Stimulated activated CD4-positive, alpha-beta T cell treated with anti-CD3 and anti-CD28 coated beads, Interleukin-15, amount 100 ng/mL, for 1 hour (primary cell): ENCODE measurements at places on chromosomes 16 and 17.

DNA sequence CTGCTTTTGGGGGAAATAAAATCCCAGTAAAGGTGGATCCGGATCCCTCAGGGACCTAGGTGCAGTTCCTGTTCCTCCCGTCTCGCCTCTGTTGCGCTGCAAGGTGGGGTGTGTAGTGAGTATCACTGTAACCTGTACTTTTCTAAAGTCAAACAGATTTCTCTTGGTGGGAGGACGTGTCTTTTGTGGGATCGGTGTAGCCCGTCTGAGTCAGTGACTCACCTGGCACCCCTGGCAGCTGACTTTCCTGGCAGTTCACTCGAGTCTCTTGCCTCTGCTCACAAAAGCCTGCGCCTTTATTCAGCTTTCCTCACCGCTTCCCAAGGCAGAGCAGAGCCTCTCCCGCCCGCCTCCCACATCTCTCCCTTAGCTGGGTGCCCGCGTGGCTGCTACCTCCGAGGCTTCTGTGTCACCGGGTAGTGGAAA, 85.7 kb downstream of the CMIP start:
- DNase-seq = no peak

DNA sequence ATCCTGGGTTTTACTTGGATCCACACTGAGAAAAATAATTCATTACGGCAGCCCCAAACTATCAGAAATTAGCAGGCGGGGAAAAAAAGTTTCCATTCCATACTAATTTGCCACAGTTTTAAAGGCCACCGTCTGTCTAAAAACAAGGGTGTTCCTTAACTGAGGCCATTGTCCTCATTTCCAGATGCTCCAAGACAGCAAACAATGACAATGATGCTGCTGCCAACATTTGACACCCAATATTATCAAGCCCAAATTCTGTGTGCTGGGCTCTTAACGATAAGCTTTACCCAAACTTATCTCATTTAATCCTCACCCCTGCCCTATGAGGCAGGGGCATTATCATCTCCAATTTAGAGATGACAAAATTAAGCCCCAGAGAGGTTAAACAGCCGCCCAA, 26.3 kb downstream of the CUEDC1 start:
- DNase-seq = no peak

DNA sequence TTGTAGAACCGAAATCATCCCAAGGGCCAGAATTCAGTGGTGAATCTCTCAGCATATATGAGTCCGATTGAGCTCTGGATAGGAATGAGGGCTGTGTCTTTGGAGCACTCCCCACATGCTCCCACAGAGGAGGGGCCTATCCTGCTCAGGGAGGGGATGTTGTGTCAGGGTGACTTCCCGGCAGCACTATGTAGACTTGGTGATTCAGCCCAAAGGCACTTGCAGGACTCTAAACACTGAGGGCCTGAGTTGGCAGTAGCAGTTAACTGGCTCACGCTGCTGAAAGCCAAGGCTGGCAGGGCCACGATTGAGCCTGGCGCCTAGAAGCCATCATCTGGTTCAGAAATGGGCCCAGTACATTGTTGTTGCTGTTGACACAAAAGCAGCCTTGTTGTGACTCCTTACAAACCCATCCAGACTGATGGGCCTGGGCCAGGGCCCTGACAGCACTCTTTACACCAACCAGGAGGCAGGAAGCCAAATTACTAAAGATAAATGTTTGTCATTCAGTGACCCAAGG, 31.9 kb downstream of the NMT1 start:
- no peak for DNase-seq

DNA sequence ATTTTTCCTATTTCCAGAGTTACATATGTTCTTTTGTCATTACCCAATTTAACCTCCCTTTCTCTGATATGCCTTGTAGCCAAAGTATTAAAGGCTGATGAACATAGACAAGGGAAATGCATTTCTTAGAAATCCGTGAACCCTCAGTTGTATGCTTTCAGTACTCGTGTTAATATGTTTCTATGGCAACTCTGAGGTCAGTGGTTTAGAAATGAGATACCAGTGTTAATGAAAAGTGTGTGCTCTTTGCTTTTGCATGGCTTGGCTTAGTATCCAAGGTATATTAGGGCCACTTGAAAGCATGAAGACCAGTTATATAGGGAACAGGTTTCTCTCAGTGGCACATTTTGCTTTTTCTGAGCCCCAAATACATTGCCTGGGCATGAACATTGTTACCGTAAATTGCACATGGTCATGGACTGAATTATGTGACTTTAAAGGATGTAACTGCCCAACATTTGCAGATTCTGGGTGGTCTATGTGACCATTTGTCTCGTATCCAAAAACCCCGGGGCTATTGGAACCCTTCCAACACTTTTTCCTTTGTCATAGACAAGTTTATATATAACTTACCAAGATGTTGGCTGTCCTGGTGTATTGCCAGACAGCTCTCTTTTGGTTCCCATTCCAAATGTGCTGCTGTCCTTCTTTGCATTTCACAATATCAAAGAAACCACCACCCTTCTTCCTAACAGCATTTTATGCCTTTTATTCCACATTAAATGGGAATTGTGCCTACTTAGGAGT, 17.5 kb downstream of the ABHD15 start:
- no peak for DNase-seq

- no peak for DNase-seq
Measured at GRCh38 chr17:14318918-14319205, 18.0 kb downstream of the HS3ST3B1 start.

DNA sequence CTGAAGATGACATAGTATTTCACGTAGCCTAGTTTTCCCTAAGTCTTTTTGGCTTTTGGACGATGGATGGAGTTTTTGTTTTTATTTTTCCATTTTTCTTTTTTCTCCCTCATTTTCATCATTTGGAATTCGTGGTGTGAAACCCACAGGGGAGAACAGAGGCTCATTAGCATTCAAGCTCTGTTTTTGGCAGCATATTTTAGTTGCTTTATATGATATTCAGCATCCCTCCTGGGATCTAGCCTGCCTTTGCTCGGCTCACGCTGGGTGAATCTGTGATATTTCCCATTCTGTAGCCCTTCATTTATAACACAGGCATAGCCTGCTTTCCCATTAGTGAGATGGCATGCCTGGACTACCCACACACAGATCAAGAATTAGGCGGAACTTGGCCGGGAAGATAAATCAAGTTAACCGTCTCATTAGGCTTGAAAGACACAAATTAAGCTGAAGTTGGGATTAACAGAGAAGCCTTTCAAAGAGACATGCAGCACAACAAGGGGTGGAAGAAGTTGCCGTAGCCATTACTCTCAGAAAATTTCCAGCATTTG, 20.1 kb upstream of the CLEC19A start:
- no peak for DNase-seq

- DNase-seq = no peak
Measured at GRCh38 chr16:19613834-19614233, 58.3 kb downstream of the VPS35L start.
